ENCODE measurements at places on chromosomes 6 and 20.

GRCh38 chr20:43744966-43745730 is 18.3 kb upstream of the GTSF1L start:
- DNase-seq: no peak

DNA sequence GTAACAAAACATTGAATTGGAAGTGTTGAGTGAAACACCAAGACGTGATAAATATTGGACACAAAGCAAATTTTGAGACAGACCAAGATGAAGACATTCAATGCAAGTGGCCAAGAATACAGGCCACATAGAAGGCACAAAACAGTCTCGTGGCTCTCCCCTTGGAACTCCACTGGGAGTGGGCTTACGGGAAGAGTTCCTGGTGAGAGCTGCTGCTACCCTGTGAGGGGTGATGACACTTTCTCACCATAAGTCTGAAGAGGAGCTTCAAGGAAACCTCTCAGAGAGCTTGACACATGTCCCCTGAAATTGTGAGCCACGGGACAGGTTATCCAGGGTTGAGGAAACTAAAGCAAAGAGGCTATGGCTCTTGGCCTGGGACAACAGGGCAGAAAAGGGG is 48.6 kb upstream of the SLC22A16 start:
- no peak for DNase-seq

GRCh38 chr6:16514249-16514648 is 247.0 kb downstream of the ATXN1 start:
- DNase-seq: no peak

GRCh38 chr6:166820070-166820469 is 136.3 kb downstream of the RNASET2 start:
- DNase-seq: no peak

GRCh38 chr6:73929405-73929804 is 233.4 kb downstream of the CD109 start:
- no peak for DNase-seq

- no peak for DNase-seq
These were observed 1305.2 kb downstream of the EPHA7 start for GRCh38 chr6:92114091-92114675.

DNA sequence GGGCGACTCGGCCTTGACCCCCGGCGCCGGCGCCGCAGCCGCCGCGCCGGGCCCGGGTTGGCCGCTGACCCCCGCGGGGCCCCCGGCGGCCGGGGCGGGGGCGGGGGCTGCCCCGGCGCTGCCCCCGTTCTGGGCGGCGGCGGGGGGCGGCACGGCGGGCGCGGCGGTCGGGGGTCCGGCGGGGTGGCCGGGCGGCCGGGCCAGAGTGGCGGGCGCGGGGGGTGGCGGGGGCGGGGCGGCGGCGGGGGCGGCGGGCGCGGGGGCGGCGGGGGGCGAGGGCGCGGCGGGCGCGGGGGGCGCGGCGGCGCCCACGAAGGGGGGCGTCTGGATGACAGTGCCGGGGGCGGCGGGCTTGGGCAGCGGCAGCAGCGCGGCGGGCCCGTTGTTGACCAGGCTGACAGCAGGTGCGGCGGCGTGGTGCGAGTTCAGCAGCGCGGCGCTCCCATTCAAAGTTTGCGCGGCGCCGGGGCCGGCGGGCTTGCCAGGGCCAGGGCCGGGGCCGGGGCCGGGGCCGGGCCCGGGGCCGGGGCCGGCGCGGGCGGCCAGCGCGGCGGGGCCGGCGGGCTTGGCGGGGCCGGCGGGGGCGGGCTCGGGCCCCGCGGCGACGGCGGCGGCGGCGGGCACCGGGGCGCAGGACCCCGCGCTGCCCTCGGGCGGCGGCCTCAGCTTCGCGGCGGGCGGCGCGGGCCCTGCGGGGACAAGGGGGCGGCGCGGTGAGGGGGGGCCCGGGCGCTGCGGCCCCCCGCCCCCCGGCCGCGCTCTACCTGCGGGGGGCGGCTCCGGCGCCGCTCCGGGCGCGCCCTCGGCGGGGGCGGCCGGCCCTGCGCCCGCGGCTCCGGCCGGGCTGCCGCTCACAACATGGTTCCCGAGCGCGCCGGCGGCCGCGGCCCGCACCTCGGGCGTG is 659 bp downstream of the TAF4 start:
- no peak for DNase-seq

GRCh38 chr6:161273274-161273751 is 548 bp downstream of the AGPAT4 start:
- peak; percentile 50 for DNase-seq

Measured in T follicular helper cell (primary cell).